Hematopoietic multipotent progenitor cell treated with erythropoietin and hydrocortisone succinate and interleukin-3 and kit ligand, for 6 days (in vitro differentiated cells): ENCODE measurements at places on chromosomes 3 and 15.

DNA sequence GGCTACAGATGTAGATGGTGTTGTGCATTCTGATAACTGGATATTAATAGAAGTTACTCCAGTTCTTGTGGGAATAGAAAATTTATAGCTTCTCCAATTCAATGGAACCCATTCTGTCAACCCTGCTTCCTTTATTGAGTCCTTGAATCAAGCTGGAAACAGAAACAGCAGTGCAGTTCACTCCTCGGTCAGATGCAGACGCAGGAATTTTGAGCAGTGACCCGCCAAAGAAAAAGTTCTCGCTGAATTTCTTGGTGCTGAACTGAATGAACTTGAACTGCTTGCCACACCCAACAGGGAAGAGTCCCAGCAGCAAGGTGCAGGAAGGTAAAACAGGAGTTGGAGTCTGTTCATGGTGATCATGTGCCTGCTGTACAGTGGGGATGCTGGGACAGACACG lies 10.3 kb downstream of the HRH1 start:
- no peak for DNase-seq

DNA sequence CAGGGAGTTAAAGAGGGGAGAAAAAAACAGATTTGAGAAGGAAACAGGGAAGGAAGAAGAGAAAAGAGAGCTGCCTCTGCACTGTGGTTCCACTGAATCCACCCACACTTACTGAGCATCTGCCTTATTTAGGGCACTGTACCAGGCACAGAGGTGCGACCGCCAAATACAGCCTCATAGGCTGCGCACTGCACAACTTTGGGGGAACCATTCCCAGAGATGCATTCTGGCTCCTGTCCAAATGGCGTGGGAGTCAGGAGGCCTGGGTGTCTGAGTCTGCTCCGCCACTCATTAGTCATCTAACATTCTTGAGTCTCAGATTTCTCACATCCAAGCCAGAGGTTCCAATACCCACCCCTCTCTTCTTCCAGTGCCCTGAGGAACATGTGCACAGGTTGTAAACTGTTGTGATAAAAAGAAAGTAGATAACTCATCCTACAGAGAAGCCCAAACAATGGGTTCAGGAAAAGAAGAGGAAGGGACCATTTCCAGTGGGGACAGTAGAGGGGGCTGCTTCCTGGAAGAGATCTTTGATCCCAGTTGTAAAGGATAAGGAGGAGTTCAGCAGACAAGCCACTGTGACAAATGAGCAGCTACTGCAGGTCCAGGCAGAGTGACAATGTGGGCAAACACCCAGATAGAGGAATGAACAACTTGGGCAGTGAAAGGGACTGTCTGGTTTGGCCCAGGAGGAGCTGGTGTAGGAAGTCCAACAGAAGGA lies 254.6 kb downstream of the UACA start:
- DNase-seq = no peak

DNA sequence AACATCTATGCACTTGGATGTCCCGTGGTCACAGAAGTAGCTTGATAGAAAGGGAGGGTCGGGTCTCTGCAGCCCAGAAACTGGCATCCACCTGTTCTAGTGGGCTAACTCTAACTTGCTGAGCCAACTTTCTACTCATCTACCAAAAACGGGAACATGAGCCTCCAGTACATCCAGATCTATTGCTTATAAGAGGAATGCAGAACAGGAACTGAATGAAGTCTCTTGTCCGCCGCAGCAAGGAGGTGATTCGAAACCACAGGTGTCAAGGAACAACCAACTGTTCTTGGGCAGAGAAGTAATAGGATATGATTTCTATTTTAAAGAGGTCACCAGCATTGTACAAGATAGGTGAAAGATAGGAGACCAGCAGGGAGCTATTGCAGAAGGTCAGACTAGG lies 17.9 kb downstream of the TERC start:
- no peak for DNase-seq

- no peak for DNase-seq
These were observed 378.2 kb upstream of the THBS1 start for GRCh38 chr15:39202641-39203040.

DNA sequence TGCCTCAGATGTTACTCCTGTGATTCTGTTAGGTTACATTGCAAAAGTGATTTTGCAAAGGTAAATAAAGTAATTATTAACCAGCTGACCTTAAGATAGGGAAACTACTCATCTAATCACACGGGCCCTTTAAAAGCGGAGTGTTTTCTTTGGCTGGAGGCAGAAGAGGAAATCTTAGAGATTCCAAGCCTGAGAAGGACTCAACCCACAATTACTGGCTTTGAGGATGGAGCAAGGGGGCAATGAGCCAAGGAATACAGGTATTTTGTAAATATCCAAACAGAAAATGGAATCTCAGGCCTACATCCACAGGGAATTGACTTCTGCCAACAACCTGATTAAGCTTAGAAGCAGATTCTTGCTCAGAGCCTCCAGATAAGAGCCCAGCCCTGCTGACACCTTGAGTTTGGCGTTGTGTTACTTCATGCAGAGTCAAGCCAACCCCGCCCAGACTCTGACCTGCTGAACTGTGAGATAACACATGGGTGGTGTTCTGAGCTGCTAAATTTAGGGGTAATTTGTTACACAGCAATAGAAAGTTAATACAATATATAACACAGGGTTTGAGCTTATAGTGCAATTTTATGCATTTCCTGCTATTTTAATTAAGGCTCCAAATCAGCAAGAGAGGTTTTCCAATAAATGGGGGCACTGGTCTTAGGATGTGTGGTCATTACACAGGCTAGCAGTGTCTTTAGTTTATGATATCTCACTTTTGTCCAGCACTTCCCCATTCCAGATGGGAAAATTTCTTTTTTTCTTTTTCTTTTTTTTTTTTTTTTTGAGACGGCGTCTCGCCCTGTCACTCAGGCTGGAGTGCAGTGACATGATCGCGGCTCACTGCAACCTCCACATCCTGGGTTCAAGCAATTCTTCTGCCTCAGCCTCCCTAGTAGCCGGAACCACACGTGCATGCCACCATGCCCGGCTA lies 19.5 kb downstream of the NFKBIZ start:
- peak; percentile 78 for DNase-seq

- DNase-seq = no peak
These were observed 48.7 kb downstream of the KLHL6 start for GRCh38 chr3:183506674-183507320.

DNA sequence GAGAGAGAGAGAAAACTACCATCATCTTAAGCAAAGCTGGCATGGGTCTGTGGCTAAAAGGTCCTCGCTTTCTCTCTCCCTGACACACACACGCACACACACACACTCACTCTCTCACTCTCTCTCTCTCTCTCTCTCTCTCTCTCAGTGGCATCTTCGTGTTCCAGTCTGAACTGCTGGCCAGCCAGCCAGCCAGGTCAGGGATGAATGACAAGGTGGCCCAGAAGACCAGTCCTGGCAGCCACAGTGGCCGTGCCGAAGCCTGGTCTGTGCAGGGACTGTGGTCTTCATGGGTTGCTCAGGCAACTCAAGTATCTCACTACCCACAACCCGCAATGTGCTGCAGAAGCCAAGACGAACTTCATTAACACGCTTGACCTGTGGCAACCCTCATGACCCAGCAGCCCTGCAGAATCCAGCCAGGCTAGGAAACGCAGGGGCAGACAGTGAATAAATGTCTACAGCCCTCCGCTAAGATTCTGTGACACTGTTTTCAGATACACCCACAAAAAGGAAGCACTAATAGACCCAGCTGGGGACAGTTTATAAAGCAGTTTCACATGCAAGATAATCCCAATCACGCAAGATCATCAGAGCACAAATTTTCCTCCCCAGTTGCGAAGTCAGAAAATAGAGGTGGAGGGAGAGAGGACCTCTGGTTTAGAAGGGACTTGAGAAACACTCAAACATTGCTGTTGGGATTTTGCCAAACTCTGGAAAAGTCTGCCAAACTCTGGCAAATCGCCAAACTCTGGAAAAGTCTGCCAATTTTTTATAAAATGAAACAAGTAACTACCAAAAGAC lies 66.4 kb downstream of the XXYLT1 start:
- peak; percentile 74 for DNase-seq

GRCh38 chr15:34318277-34319079 lies 19.1 kb downstream of the SLC12A6 start:
- DNase-seq = peak; percentile 91

DNA sequence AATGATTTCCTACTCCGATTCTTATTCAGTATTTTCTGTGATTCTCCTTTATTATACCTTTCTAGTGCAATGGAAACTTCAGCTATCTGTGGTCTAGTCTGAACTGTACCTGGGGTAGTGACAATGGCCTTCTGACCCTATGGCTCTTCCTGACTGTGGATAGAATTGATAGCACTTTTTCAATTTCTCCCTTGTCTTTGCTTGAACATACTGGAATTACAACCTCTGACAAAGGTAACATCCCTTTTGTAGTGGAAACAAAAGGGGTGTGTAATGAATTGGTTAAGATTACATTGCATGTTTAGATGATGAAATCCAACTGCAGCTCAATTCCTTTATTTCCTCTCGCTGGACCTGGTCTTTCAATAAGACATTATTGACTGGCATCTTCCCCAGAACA lies 21.0 kb upstream of the SOX2 start:
- no peak for DNase-seq

DNA sequence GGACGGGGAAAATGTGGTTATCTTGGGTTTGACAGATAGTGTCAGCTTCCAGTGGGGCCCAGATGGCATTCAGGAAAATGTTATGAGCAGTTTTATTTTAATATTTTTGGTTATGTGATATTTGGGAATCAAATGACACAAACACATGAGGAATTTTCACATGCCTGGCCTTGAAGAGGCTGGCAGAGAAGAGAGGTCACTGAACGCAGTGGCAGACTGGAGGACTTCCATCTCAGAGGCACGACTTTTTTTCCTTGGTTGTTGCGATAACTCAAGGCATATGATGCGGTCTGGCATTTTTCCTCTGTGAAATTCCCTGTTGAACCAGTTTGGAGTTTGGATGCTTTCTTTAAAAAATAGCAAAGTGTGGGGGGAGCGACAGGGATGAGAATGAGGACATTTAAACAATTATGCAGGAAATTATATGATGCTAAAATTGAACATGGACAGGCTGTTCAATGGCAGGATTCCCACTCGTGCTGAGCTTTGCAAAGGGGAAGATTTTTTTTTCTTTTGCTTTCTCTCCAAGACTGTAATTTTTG lies 36.9 kb upstream of the ARPP21 start:
- DNase-seq = no peak

- DNase-seq = peak; percentile 67
These were observed 2.1 kb downstream of the TLE3 start for GRCh38 chr15:70095408-70096214.

DNA sequence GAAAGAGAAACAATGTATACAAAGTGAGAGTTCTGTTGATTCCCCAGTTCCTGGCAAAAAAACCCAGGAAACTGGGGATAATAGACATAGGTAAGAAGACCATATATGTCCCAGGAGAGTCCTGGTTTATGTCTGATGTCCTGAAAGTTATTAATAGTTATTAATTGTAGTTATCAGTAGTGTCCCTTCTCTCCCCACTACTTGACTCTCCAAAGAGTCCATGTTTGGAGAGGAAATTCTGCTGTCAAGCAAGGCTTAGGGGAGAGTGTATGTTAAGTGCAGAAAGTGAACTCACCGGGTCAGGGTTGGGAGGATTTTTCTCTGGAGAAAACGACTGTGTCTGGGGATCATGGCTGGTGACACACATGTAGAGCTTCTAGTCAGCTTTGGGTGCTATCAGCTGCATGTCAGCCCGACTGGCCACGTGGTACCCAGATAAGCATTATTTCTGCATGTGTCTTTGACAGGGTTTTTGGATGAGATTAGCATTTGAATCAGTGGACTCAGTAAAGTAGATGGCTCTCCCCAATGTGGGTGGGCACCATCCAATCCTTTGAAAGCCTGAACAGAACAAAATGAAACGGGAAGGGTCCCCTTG lies 80.4 kb downstream of the CACNA2D3 start:
- DNase-seq = no peak

DNA sequence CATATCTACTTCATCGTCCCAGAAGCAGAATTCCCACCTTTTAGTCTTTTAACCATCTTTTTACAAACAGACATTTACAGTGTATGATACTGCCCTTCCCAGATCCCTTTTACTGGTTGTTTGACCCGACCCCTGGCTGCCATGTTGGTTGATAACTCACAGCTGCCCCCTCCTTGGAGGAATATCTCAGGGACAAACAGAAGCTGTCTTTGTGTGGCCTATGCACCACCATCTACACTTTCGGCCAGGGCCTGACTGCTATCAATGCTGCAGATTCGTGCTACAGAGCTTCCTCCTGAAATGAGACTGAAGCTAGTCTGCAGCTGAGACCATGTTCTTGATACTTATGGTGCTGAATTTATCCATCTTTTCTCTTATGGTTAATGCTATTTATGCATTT lies 6.6 kb upstream of the POLQ start:
- DNase-seq = no peak

DNA sequence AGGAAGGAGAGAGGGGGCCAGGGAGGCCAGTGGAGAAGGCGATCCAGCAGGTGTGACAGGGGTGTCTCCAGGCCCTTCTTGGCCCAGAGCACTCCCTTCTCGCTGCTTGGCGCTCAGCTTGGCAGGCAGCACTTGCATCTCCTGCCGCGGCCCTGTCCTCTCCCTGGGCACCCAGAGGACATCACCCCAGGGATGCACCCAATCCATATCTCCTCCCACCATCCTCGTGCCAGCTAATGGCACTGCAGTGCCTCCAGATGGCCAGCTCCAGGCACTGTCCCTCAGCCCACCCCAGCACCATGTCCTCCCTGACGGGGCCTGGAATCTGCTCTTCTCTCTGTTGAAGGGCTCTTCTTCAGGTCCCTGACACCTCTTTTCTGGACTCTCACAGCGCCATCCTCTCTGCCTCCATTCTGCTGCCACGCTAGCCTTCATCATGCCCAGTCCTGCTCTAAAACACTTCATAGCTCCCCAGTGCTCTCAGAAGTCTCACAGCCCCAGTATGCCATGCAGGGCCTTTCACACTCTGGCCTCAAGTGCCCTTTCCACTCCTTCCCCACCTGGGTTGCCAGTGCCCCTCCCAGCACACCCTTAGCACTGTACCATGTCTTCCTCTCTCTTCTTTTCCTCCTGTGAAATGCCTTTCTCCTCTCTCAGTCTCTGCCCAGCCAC lies 106.8 kb upstream of the SLC6A11 start:
- no peak for DNase-seq

DNA sequence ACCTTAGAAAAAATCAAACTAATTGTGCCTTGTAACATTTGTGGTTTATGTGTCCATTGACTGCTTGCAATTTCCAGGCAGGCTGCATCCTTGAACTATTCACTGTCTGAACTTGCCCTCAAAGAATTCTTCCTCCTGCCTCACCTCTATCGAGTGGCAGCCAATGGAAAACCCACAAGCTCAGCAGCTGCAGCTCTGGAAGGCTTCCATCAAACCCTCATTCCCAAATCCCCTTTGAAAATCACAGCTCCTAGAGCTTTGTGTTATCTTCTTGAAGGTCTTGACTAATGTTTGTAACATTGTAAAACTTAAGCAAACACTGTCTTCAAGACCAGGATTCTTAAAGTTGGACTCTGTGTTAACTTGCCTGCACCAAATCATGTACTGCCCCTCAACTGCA lies 81.1 kb downstream of the FILIP1L start:
- no peak for DNase-seq

DNA sequence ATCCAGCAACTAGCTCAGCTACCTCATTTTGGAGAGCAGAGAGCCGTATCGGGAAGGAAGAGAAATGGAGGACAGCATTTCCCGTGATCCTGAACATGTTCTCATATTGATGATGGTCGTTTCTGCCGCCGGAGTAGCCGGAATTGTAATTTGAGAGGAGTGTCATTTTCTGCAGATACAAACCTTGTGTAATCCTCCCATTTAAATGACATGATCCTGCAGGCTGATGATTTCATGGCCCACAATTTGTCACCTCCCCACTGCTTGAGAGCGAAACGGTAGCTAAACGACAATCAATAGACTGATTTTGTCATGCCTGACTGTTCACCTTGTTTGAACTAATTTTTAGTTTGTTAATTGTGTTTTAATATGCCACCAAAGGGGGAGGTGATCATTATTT lies 126.5 kb upstream of the CNTN6 start:
- DNase-seq = no peak

GRCh38 chr15:75038231-75038630 lies 14.8 kb downstream of the PPCDC start:
- peak; percentile 15 for DNase-seq
